ENCODE measurements at places on chromosomes 16 and 17.

DNA sequence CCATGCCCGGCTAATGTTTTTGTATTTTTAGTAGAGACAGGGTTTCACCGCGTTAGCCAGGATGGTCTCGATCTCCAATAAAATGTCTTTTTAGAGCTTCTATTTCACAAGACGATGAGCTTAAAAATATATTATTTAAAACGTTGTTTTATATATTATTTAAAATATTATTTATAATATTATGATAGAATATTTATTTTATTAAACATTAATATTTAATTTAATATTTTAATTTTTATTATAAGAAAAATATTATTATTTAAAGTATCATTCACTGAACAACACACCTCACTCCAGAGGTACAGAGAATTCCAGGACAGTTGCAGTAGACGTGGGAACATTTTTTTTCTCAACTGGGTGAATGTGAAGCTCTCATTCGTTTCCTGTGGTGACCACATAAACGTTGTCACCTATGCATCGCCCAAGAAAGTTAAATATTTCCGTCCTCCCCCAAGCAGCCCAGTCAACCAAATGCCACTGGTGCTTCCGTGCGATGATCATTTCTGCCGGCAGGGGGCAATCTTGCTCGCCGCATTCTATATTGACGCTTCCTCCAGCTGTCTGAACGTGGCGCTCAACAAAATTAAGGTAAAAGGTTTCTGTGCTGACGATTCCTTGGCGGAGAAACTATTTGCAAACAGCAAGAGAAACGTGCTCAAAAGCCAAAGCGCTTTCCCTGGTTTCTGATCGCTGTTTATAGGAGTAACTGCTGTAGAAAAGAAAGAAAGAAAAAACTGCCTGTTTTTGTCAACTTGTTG is 41.7 kb upstream of the PRSS54 start:
- peak; percentile 51 for DNase-seq

- no peak for DNase-seq
Measured at GRCh38 chr16:16131204-16131603, 92.1 kb downstream of the ABCC6 start.

- no peak for DNase-seq
Measured at GRCh38 chr16:81060576-81061306, 16.3 kb downstream of the C16orf46 start.

- DNase-seq, result no peak
Measured at GRCh38 chr16:78127130-78127529, 27.7 kb downstream of the WWOX start.

DNA sequence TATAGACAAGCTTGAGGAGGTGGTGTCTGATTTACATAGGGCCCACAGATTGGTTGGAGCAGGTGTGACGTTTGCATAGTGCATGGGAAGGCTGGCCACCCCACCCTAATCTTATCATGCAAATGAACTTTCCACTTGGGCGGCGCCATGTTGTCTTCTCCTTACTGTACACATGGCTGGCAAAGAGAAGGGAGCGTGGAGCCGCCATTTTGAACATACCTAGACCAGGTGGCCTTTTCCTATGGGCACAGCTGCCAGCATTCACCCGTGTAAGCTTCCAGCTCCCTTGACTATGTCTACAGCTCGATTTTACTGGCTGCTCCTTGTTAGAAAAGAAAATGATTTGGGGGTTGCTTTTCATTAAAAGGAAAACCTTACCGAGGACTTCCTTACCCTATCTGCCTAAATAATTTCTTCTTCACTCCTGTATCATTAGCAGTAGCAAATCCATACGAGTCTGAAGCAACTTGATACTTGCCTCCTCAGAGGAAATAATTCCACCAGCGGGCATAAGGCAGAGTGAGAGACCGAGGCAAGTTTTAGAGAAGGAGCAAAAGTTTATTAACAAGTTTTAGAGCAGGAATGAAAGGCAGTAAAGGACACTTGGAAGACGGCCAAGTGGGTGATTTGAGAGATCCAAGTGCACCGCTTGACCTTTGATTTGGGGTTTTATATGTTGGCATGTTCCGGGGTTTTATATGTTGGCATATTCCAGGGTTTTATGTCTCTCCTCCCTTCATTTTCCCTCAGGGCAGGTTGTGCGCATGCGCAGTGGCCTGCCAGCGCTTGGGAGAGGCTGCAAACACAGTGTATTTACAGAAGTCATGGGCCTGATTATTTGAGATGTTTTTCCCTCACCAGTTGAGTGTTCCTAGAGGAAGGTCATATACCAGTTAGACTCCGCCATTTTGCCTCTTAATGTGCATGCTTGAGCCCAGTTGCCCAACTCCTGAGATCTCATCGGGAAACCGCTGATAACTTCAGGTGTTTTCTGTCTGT is 65.7 kb downstream of the MARF1 start:
- DNase-seq, result no peak

DNA sequence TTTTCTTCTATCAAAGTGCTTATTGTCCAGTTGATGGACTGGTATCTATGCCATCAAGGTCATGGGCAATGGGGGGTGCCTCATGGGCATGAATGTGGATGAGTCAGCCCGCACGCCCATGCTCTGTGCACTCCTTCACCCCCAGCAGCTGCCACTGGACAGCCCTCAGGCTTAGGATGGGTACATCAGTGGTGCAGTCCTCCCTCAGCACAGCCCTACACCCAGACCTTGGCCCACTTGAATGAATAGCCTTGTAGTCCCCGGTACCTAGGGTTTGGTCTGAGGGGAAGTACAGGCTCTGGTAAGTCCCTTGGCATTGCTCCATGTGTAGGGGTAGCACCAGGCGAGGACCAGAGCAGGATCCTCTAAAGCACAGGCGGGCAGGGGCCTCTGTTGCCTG is 10.4 kb upstream of the GNA13 start:
- no peak for DNase-seq

DNA sequence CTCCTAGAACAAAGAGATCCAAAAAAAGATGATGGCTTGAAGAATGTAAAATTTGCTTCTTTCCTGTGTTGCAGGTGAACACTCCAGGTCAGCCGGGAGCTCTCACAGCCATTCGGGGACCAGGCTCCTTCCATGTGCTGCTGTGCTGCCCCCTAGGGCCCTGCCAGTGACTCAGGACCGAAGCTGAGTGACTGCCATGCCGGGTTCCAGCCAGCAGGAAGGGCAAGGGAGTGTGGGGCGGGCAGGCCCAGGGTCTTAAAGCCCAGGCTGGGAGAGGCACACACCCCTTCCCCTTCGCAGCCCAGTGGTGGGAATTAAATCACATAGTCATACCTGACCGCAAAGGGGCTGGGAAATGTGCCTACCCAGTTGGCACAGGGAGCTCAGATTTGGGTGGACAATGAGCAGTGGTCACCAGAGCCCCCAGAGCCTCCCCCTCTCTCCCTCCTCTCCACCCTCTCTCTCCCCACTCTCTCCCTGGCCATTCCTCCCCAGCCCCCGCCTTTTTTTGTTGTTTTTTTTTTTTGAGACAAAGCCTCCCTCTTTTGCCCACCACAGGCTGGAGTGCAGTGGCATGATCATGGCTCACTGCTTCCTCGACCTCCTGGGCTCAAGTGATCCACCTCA is 11.5 kb downstream of the EPOP start:
- peak; percentile 56 for DNase-seq

DNA sequence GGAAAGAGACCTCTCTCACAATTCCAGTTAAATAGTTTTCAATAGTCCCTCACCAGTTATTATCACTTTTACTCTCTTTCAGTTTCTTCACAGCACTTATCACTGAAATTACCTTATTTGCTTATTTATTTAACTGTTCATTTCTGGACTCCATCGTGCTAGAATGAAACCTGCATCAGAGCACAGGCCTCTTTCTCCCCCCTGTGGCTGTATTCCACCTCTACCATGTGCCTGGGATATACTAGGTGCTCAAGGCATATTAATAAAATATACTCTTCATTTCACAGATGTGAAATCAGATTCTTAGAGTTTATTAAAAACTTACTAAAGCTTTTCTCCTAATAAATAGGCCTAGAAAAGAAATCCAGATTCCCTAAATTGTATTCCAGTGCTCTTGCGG is 308.9 kb upstream of the MON1B start:
- no peak for DNase-seq

DNA sequence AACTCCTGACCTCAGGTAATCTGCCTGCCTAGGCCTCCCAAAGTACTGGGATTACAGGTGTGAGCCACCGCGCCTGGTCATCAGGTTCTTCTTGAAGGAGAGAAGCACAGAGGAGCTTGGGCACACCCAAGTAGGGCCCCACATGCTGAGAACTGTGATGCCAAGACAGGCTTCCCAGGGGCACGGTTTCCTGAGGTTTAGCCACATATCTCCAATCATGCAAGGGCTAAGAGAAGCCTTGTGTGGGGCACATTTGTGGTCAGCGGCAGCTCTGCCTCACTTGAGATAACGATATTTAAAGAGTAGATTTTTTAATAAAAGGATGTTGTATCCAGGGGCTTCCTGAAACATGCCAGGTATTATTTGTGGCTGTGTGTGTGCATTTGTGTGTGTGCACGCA is 46.9 kb downstream of the CUEDC1 start:
- no peak for DNase-seq

DNA sequence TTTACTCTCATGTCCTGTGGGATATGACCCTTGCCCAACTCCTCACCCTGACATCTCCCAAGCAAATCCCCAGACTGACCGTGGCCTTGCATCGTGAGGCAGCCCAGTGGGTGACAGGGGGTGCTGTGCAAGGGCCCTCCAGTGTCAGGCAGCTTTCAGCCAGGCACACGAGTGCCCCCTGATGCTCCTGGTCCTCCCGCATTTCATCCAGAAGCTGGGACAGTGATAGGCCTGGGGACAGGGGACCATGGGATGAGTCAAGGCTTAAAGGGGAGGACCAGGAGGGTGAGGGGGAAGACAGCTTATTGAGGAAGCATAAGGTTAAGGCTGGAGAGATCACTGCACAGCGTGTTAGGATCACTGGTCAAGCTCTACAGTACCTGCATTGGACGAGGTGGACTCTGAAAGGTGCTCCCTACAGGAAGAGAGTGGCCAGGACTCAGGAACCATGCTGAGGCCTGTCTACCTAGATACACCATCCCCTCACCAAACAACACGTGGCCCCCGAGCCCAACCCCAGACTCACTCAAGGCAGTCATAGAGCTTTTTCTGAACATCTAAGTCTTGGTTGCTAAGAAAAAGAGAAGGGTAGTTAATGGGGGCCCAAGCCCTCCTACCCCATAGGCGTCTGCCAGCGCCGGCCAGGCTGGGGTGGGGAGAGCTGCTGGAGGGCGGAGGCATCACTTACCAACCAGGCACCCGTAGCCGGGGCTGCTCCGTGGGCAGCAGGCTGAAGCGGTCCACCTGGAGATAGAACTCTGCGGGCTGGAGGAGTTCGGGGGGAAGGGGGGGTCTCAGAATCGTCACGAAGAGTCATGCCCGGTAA is 998 bp downstream of the ACD start:
- DNase-seq, result no peak

GRCh38 chr17:77085926-77086432 is 54.8 kb upstream of the SEC14L1 start:
- no peak for DNase-seq

GRCh38 chr17:72539981-72540897 is 419.4 kb downstream of the SOX9 start:
- peak; percentile 76 for DNase-seq

DNA sequence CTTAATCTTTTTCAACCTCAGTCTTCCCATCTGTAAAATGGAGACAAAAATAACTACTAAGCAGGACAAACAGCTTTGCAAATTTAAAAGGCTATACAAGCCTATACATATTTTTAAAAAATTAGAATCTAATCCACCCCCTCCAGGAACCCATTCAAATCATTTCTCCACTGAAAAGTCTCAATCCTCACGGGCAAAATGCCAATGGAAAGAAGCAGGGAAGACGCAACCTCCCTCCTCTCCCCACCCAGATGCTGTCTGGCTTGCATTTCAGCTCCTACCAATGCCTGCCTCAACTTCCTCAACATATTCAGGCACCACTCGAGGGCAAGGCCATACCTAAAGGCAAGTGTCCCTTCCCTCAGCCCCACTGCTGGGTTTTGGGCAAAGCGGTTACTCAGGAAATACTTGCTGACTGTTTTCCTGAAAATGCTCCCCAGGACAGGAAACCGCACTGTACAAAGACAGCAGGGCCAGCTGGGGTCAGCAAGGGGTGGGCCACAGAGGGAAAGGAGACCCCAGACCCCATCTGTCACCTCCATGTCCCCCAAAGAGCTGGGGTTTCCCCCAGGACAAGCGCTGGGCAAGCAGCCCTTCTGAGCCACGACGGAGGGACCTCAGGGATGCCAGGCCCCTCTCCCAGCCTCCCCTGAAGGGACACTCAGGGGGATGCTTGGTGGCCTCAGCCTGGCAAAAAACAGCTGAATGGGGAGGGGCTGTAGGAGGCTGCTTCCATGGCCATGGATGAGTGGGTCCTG is 47.7 kb upstream of the DOC2B start:
- DNase-seq, result no peak

- no peak for DNase-seq
Measured at GRCh38 chr16:79009896-79010295, 590.6 kb downstream of the MAF start.

GRCh38 chr16:19479302-19479721 is 42.6 kb downstream of the GDE1 start:
- no peak for DNase-seq

DNA sequence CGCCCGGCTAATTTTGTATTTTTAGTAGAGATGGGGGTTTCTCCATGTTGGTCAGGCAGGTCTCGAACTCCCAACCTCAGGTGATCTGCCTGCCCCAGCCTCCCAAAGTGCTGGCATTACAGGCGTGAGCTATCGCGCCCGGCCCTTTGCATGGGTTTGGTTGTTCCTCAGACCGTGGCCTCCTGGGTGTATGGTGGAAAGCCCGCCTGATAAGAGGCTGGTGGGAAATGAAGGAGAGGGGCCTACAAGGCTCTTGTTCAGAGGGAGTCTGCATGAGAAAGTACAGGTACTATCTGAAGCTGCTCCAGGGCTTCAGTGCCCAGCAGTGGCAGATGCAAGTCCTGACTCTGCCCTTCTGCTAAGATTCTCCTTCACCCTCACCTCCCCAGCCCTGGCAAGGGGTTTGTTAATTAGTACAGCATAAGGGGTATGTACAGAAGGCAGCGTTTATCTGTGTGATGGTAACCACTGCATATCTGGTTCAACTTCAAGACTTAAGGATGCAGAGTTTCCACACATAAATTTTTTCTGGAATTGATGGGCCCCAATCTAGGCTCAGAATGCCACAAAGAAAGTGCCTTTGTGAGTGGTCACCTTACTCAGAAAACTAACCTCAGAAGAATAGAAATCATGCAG is 24.2 kb downstream of the GRB7 start:
- DNase-seq, result no peak

DNA sequence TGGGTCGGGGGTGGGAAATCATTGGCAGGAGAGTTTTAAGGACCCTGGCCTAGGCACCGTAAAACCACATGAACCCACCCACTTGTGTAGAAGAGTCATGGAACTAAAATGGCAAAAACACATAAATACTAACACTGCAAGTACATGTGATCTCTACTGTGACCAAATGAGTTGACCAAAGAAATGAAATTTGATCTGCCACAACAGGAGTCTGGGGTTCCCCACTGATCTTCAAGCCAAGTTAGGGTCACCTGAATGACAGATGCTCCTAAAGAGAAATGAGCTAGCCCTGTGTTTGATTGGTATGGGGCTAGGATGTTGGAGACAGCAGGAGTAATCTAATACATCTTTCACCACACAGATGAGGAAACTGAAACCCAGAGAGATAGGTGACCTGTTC is 21.5 kb upstream of the SKAP1 start:
- no peak for DNase-seq
